ENCODE measurements at places on chromosomes 2 and 18.

DNA sequence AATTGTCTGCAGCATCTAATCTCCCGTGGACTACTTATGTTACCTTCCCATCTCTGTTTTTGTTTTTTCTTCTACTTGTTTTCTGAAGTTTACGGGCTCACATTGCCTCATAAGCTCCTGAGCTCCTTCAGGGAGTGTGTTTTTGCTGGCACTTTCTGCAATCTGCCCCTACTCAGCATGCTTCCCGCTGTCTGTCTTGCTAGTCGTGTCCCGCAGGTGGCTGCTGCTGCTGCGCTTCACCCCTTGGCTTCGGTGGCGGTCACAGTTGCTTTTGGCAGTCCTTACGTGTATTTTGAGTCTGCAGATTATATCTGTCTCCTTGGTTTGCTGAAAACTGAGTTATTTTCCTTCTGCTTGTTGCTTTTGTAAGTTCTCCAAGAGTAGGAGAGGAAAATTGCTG lies 37.3 kb downstream of the FER1L5 start:
- no peak for DNase-seq

GRCh38 chr18:44954257-44954656 lies 273.6 kb downstream of the SETBP1 start:
- DNase-seq = no peak

GRCh38 chr2:140454717-140455116 lies 1674.5 kb upstream of the NXPH2 start:
- peak; percentile 49 for DNase-seq

- no peak for DNase-seq
Observed at GRCh38 chr2:75310876-75311275, 111.6 kb upstream of the TACR1 start.

- no peak for DNase-seq
Observed at GRCh38 chr2:211159972-211160371, 603.6 kb downstream of the CPS1 start.

- no peak for DNase-seq
Observed at GRCh38 chr2:167398873-167399272, 510.6 kb downstream of the XIRP2 start.

- DNase-seq = peak; percentile 53
Observed at GRCh38 chr2:138060301-138060635, 96.0 kb downstream of the HNMT start.

- no peak for DNase-seq
Observed at GRCh38 chr2:67232936-67233335, 164.2 kb upstream of the ETAA1 start.

DNA sequence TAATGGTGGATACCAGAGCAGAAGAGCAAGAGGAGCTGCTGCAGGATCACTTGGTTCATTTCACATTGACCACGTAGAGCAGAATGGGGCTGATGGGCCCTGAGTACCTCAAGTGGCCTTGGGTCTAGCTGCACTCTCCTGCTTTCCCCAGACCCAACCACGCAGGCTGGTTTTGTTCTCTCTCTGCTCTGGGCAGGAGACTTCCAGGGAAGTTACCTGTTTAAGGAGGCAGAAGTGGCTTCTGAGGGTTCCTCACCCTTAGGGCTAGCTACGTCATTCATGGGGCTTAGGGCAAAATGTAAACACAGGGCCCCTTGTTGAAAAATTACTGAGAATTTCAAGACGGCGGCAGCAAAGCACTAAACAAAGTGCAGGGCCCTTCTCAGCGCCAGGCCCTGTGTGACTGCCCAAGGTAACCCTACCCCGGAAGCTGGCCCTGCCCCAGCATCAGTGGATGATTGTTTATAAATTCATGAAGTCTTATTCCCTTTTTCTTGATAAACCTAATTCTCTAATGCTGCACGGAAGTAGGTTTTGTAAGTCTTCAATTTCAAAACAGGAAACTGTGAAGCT lies 75.9 kb downstream of the TMEM182 start:
- no peak for DNase-seq

GRCh38 chr2:239355139-239355538 lies 45.7 kb downstream of the HDAC4 start:
- DNase-seq = peak; percentile 19

DNA sequence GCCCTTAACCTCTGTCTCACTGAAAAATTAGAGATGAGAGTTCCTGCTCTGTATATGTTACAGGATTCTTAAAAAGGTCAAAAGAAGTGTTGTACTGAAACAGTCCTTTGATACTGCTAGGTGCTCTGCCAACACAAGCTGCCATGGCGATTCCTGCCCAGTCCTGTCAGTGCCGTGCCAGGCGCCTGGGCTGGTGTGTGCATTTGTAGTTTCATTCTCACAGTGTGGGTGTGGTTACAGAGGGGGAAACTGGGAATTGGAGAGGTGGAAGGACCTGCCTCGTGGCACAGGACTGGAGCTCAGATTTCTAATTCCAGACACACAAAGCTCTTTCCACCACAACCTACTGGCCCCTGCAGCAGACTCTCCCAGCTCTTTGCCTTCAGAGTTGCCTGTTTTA lies 122.3 kb upstream of the RAB6C start:
- DNase-seq = no peak

- no peak for DNase-seq
Observed at GRCh38 chr2:11753452-11753885, 7.0 kb downstream of the LPIN1 start.

DNA sequence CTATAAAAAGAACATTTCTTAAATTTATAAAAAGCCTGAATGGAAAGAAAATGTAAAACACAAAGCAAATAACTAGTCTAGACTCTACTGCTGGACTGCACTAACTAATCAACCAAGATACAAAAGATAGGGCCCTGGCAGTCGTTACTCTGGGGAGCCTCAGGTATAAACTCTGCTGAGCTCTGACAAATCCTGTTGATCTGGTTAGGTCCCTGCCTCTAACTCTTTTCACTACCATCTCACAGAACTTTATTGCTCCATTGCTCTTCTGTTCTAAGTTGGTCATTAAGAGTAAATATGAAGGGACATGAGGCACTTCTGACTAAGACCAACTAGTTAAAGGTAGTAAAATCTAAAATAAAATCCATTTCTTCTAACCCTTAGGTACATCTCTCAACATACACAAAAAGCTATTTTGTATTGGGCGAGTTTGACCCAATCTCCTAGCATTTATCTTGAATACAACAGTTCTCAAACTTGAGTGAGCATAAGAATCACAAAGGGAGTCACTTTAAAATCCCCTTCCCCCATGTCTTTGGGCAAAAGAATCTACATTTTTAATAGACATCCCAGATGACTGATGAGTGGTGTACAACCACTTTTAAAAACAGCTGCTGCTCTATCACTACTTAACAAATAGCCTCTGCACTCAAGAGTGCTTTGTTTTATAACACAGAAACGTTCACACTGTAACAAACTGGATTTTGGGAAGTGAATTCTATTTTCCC lies 2.5 kb downstream of the CHN1 start:
- no peak for DNase-seq

DNA sequence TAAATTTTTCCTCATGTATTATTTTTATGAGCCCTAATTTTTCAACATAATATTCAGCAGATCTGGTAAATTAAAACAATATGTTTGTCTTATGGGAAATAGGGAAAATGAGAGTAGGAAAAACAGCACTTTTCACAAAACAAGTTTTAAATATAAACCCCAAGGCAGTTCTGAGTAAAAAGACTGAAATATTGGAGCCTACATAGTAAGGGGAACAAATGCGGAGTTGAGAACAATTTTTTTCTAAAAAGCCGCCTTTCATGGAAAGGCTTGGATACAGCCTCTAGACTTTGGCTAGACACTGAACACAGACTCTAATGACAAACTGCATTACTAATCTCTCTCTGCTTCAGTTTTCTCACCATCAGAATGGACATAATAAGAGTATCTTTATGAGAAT lies 174.1 kb downstream of the NOL4 start:
- no peak for DNase-seq
